Endodermal cell (in vitro differentiated cells): ENCODE measurements at places on chromosomes 3 and 15.
A peak's percentile ranks its signal among the peaks of the same experiment; 100 is the strongest.

- H3K27me3 ChIP-seq, result no peaks in the 10 kb centered on the region
- no peaks in the 10 kb centered on the region for H3K4me1 ChIP-seq
- H3K4me3 ChIP-seq, result no peak overlapping the region
Measured at GRCh38 chr15:66884661-66885237, 180.7 kb upstream of the SMAD3 start.

- no peak overlapping the region for H3K4me3 ChIP-seq
- no peaks in the 10 kb centered on the region for H3K27me3 ChIP-seq
- H3K4me1 ChIP-seq, result no peaks in the 10 kb centered on the region
- no peak overlapping the region for H3K27ac ChIP-seq
- no peak for DNase-seq
Measured at GRCh38 chr15:66212563-66212921, 41.0 kb downstream of the MEGF11 start.

DNA sequence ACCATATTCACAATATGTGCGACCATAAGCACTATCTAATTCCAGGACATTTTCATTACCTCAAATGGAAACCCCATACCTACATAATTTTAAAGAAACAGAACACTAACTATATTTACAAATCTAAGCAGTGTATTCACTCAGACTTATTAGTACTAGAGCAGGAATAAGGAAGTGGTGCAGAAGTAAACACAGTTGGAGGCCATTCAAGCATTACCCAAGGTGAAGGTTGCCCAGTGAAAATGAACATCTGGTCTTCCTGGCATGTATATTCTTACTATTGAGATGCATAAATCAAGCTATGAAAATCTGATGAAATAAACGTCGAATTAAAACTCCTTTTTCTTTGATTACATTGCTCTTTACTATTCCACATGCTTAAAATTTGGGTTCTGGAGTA is 78.9 kb upstream of the TTC14 start:
- no peaks in the 10 kb centered on the region for H3K27me3 ChIP-seq
- no peak overlapping the region for H3K4me3 ChIP-seq
- H3K36me3 ChIP-seq, result no peaks in the 10 kb centered on the region
- H3K4me1 ChIP-seq, result no peaks in the 10 kb centered on the region
- no peak for DNase-seq

GRCh38 chr3:163422671-163423070 is 1655.6 kb downstream of the SI start:
- H3K4me3 ChIP-seq, result no peak overlapping the region
- DNase-seq, result no peak
- no peak overlapping the region for H3K27ac ChIP-seq

- H3K4me3 ChIP-seq, result no peak overlapping the region
- no peaks in the 10 kb centered on the region for H3K27me3 ChIP-seq
- peaks cover 7% of the 10 kb centered on the region for H3K4me1 ChIP-seq
- H3K36me3 ChIP-seq, result no peaks in the 10 kb centered on the region
- no peak for DNase-seq
Measured at GRCh38 chr15:74229686-74230085, 6.4 kb upstream of the CCDC33 start.

- peaks cover 3% of the 10 kb centered on the region for H3K4me1 ChIP-seq
- DNase-seq, result no peak
- H3K27ac ChIP-seq, result no peak overlapping the region
- H3K36me3 ChIP-seq, result no peaks in the 10 kb centered on the region
- H3K4me3 ChIP-seq, result no peak overlapping the region
Measured at GRCh38 chr15:48595981-48596380, 49.5 kb downstream of the FBN1 start.

DNA sequence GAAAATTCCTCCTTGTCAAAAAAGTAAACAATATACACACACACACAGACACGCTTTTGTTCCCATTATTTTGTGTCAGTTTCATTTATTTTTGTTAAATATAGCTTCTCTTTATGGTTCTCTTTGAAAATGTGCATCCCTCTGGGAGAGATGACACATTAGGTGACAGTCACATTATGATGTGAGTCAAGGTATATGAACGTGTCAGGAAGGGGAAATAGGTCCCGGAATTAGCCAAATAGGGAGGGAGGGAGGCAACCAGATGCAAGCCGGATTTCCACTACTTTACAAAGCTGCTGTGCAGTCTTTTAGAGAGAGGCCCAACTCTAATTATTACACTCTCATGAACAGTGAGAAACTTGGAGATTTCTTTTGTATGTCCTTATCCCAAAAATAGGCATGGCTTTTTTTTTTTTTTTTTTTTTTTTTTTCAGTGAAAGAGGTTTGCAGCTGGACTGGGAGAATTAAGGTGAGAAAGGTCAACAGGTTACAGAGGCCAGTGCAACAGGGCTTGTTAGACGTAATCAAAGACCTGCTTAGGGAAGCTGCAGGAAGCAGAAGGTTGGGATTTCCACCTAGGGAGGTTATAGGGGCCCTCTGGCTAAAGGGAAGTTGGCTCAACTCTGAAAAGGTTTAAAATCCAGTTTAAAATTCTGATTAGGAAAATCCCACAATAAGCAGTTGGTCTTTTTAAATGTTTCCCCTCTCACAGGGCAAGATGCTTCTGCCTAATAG is 240.5 kb upstream of the UBE2E1 start:
- no peak for DNase-seq
- no peak overlapping the region for H3K4me3 ChIP-seq
- no peaks in the 10 kb centered on the region for H3K27me3 ChIP-seq
- no peaks in the 10 kb centered on the region for H3K36me3 ChIP-seq
- H3K4me1 ChIP-seq, result no peaks in the 10 kb centered on the region

GRCh38 chr15:68439506-68439905 is 7.5 kb upstream of the ITGA11 start:
- no peak overlapping the region for H3K27ac ChIP-seq
- peaks cover 17% of the 10 kb centered on the region for H3K27me3 ChIP-seq
- peak; percentile 21 for DNase-seq
- no peaks in the 10 kb centered on the region for H3K4me1 ChIP-seq
- no peak overlapping the region for H3K4me3 ChIP-seq
- no peaks in the 10 kb centered on the region for H3K36me3 ChIP-seq

DNA sequence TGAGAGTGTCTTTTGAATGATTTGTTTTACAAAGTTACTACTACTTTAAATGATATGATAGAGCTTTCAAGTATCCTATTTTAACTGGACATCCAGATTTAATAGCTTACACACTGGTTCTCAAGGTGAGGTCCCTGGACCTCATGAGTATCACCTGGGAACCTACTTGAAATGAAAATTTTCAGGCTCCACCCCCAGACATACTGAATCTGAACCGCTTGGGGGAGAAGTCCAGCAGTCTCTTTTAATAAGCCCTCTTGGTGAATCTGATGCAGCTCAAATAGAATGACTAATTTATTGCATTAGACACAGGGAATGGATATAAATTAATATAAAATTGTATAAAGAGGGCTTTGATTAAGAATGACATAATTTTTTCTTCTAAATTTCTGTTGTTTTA is 29.4 kb upstream of the SLITRK3 start:
- H3K4me3 ChIP-seq, result no peak overlapping the region
- no peak overlapping the region for H3K27ac ChIP-seq

DNA sequence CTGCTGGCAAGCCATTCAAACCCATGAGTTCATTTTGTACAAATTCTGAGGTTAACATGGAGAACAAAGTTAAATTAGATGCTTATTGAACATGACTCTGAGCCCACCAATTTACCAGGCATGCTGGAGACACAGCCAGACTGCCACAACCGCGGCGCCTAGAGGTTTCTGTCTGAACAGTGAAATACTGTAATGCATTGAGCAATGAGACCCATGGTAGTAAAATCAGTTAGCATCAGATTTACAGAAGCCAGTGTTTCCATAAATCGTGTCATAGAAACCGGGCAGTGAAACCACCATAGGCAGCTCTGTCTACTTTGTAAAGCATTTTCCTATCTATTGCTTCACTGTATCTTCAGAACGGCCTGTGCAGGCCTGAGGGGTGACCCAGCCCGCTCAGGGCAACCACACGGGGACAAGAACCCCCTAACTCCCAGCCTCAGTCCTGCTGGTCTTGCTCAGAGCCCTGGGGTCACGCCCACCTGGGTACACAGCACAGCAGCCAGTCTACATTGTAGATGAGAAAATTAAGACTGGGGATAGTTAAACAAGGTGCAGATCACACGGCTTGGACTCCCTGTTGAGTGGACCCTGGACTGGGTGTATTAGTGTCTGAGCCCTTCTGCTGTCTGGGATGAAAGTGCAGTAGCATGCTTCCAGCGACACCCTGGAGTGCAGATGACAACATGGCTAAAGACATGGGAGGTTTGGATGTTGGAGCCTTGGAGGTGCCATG is 44.2 kb downstream of the MGLL start:
- H3K4me3 ChIP-seq, result no peak overlapping the region
- H3K36me3 ChIP-seq, result no peaks in the 10 kb centered on the region
- no peak for DNase-seq
- no peaks in the 10 kb centered on the region for H3K27me3 ChIP-seq

GRCh38 chr3:99663977-99664376 is 25.6 kb downstream of the COL8A1 start:
- H3K27me3 ChIP-seq, result no peaks in the 10 kb centered on the region
- H3K36me3 ChIP-seq, result no peaks in the 10 kb centered on the region
- no peaks in the 10 kb centered on the region for H3K4me1 ChIP-seq

- DNase-seq, result no peak
- H3K27me3 ChIP-seq, result no peaks in the 10 kb centered on the region
- no peaks in the 10 kb centered on the region for H3K36me3 ChIP-seq
- no peak overlapping the region for H3K27ac ChIP-seq
- no peak overlapping the region for H3K4me3 ChIP-seq
Measured at GRCh38 chr3:55164191-55164590, 236.3 kb upstream of the LRTM1 start.

- H3K36me3 ChIP-seq, result peaks cover 43% of the 10 kb centered on the region
- H3K4me1 ChIP-seq, result no peaks in the 10 kb centered on the region
- no peaks in the 10 kb centered on the region for H3K27me3 ChIP-seq
Measured at GRCh38 chr15:90960298-90961091, 5.8 kb downstream of the RCCD1 start.

GRCh38 chr3:98322101-98322500 is 31.6 kb upstream of the OR5K4 start:
- no peaks in the 10 kb centered on the region for H3K4me1 ChIP-seq
- H3K4me3 ChIP-seq, result no peak overlapping the region
- no peak for DNase-seq
- H3K36me3 ChIP-seq, result no peaks in the 10 kb centered on the region

- H3K27me3 ChIP-seq, result no peaks in the 10 kb centered on the region
- no peak overlapping the region for H3K4me3 ChIP-seq
- DNase-seq, result no peak
- H3K36me3 ChIP-seq, result peaks cover 61% of the 10 kb centered on the region
Measured at GRCh38 chr15:63554337-63554927, 42.8 kb upstream of the FBXL22 start.

DNA sequence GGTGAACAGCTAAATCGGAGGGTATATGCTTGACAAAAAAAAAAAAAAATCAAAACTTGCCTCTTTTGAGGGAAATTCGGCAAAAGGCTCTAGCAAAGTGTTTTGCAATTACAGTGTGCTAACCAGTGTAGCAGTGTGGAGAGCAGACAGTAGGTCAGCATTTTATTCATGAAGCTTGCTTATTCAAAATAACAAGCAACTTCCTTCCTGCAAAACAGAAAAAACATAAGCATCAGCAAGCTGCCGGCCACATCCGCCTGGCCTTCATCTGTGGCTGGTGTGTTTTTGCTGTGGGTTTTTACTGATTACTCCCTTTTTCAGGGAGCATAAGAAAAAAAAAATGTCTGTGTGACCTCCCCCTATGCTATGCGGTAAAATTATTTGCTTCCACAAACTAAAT is 434.1 kb downstream of the OCA2 start:
- H3K4me1 ChIP-seq, result no peaks in the 10 kb centered on the region
- no peak for DNase-seq
- H3K4me3 ChIP-seq, result no peak overlapping the region

- no peak overlapping the region for H3K27ac ChIP-seq
- H3K4me3 ChIP-seq, result no peak overlapping the region
- peak; percentile 62 for DNase-seq
- H3K27me3 ChIP-seq, result no peaks in the 10 kb centered on the region
Measured at GRCh38 chr15:33701304-33701696, 267.0 kb upstream of the CHRM5 start.

- no peak overlapping the region for H3K27ac ChIP-seq
- H3K4me3 ChIP-seq, result no peak overlapping the region
- H3K36me3 ChIP-seq, result no peaks in the 10 kb centered on the region
- no peaks in the 10 kb centered on the region for H3K4me1 ChIP-seq
- H3K27me3 ChIP-seq, result no peaks in the 10 kb centered on the region
Measured at GRCh38 chr3:146653978-146654377, 48.8 kb upstream of the PLSCR5 start.

GRCh38 chr15:62792986-62793751 is 249.4 kb upstream of the TPM1 start:
- no peak overlapping the region for H3K27ac ChIP-seq
- no peak for DNase-seq
- H3K27me3 ChIP-seq, result no peaks in the 10 kb centered on the region
- H3K4me1 ChIP-seq, result peaks cover 6% of the 10 kb centered on the region
- peaks cover 20% of the 10 kb centered on the region for H3K36me3 ChIP-seq

- no peaks in the 10 kb centered on the region for H3K36me3 ChIP-seq
- no peak overlapping the region for H3K4me3 ChIP-seq
- no peaks in the 10 kb centered on the region for H3K27me3 ChIP-seq
Measured at GRCh38 chr3:19598870-19599269, 335.1 kb downstream of the EFHB start.

DNA sequence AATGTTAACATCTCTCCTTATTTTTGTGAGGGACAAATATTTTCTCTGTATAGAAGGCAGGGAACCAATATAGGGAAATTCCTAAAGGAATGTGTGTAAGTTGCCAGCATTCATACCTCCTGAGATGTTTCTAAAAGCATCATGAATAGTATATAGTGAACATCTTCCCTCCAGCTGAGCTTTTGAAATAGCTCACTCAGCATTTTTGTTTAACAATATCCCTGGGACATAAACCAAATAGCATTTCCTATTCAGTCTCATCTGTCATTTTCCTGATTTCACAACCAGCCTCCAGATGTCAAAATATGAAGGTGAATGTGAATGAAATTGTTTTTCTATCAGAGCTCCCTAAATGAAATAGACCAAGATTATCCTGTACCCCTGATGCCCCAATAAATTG is 137.2 kb downstream of the PPM1L start:
- no peak for DNase-seq
- H3K4me1 ChIP-seq, result no peaks in the 10 kb centered on the region
- H3K36me3 ChIP-seq, result no peaks in the 10 kb centered on the region
- H3K27me3 ChIP-seq, result no peaks in the 10 kb centered on the region
- no peak overlapping the region for H3K4me3 ChIP-seq

DNA sequence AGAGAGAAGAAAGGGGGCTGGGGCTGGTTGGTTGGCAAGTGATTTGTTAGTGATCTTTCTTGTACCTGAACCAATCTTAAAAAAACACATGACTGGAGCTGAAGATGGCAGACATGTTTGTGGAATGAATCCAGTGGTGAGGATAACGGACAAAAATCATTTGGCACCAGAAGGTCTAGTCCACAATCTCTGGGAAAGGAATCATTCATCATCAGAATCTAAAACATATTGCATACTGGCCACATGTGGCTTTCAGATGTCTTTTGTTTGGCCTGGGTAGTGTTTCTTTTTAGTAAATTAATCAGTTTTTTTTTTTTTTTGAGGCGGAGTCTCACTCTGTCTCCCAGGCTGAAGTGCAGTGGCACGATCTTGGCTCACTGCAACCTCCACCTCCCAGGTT is 5.0 kb downstream of the NEK11 start:
- H3K4me1 ChIP-seq, result no peaks in the 10 kb centered on the region
- H3K4me3 ChIP-seq, result no peak overlapping the region
- no peaks in the 10 kb centered on the region for H3K27me3 ChIP-seq
- H3K36me3 ChIP-seq, result no peaks in the 10 kb centered on the region
- H3K27ac ChIP-seq, result no peak overlapping the region
- no peak for DNase-seq

- peaks cover 10% of the 10 kb centered on the region for H3K4me1 ChIP-seq
- DNase-seq, result no peak
- peaks cover 11% of the 10 kb centered on the region for H3K36me3 ChIP-seq
- H3K27ac ChIP-seq, result no peak overlapping the region
Measured at GRCh38 chr3:188166441-188166840, 12.5 kb downstream of the LPP start.
